Activated T-helper 1 cell treated with anti-CD3 and anti-CD28 coated beads, Interleukin-2, amount 50 U/mL, for 16 hours (primary cell): ENCODE measurements at places on chromosomes 2 and 18.

DNA sequence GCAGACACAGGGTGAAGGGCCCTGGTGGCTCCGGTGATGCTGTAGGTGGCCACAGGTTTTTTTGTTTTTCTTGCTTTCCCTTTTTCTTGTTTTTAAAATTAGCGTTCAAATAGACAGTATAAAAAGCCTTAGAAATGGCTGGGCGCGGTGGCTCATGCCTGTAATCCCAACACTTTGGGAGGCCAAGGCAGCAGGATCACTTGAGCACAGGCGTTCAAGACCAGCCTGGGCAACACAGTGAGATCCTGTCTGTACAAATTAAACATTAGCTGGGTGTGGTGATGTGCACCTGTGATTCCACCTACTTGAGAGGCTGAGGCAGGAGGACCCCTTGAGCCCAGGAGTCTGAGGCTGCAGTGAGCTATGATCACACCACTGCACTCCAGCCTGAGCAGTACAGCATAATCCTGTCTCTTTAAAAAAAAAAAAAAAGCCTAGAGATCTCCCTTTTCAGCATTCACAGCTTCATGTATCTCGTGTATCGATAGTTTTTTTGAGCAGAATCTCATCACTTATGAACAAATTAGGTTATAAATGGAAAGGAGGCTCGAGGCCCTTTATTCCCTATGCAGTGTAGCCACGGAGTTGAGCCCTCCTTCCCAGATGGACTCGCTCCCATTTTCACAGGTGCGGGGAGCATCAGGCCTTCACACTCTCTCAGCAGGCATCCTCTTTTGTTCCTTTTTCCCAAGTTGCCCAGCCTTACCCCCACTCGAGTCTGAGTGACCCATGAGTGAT is 50.8 kb downstream of the EMILIN2 start:
- no peak for DNase-seq

DNA sequence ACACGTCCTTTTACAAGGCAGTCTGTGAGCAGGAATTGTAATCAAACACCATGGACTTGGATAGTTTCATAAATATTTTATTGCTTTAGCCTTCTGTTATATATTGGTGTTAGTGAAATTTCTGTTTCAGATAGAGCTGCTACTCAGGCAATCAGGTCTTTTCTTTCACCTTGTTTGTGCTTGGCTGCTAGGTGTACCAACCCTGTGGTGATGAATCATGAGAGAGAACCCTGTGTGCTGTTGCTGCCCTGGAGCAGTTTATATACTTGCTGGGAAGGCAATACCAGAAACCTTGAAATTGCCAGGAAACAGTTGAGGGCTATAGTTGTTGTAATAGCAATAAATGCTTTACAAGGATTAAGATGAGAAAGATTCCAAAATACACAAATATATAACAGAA is 84.5 kb downstream of the FSHR start:
- no peak for DNase-seq

DNA sequence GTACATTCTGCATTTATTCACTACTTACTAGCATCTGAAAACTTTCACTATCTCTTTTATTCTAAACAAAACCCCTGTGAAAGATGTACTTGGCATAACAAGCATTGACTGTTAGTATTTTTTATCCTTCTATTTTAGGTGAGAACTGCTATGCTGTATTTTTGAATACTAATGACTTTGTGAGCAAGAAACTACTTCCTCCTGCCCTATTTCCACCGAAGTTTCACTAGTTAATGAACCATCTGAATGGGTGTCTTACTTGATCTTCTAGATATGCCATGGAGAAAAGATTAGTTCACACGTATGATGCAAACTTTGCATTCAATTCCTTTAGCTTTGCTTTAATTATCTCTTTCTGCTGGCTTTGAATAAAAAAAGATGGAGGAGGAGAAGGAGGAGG is 68.1 kb downstream of the EPHA4 start:
- DNase-seq, result no peak

DNA sequence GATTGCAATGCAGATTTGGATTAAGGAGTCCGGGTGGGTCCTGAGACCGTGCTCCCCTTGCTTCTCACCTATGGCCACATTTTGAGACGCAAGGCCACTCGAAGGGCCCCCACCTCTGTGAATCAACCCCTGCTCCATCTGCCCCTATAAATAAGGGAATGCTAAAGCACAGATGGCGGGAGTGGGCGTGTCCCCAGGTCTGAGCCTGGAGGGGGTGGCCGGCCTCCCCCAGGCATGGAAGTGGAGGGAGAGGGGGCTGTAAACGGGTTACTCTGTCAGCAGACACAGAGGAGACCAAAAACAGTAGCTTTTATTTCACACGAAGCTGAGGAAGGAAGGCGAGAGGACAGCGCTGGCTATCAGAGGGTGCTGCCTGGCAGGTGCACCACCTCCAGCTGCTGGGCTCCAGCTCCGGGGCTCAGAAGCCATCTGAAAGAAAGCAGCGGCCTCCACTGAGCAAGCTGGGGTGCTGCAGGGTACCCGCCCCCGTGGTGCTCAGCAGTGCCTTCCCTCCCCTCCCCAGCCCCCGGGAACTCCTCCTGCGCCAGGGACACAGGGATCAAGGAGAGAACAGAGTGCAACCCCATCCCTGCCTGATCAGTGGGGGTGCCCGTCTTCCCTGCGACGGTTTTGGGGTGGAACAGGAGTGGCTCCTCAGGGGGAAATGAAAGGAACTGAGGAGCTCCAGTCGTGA is 56.7 kb upstream of the RAB6C start:
- no peak for DNase-seq

GRCh38 chr18:4631239-4631638 is 176.1 kb upstream of the DLGAP1 start:
- DNase-seq, result no peak

DNA sequence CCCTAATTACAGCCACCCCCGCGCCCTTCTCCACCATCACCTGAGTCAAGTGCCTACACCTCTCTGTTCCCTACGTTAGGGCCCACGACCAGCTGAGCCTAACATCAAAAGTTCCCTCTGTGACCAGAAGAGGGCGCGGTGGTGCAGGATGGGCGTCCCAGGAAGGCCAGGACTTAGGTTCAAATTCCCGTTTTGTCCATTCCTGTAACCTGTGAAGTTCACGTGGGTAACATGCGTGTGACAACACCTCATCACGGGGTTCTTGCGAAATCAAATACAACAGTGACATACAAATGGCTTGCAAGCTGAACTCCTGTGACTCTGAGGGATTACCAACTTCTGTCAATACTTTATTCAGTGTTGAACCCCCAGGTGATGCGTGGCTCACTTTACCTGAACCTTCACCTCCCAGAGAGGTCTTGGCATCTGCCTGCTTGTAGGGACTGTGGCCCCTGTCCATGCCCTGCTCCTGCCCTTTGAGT is 207.9 kb downstream of the ARL4C start:
- peak; percentile 59 for DNase-seq

GRCh38 chr18:36849288-36850006 is 20.5 kb downstream of the KIAA1328 start:
- DNase-seq, result no peak

DNA sequence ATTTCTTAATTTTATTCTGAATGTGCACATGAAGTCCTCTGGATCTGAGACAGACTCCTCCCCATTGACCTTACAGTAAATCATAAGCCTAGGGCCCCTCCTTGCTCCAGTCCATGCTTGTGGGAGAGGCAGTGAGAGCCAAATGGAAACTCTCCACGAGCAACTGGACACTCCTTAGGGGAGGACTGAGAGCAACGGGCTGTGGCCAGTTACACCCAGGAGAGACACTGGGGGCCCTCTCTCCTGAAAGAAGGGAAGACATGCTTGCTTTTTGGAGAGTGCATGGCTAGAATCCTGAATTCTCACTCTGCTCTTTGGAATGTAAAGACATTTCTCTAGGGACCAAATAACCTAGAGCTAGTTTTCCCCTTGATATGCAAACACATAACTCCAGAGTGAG is 49.0 kb upstream of the BIN1 start:
- no peak for DNase-seq

- DNase-seq, result no peak
Observed at GRCh38 chr2:57160976-57161375, 885.6 kb upstream of the VRK2 start.

DNA sequence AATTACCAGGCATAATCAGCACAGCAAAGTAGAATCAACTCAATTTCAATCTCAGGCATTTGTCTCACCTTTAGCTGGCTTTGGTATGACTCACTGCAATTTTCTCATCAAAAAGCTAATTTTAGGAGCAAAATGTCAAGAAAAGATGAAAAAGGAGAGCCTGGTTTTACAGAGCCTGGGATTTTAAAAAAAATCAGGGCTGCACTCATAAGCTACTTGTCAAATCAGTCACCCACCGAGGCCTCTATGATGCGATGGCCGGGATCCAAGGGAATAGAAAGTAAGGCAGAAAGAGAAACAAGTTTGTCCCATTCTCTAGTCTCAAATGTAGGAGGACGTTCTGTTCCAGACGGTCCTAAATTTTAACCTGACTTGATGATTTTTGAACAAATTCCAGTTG is 170.9 kb downstream of the SOCS6 start:
- DNase-seq, result no peak

DNA sequence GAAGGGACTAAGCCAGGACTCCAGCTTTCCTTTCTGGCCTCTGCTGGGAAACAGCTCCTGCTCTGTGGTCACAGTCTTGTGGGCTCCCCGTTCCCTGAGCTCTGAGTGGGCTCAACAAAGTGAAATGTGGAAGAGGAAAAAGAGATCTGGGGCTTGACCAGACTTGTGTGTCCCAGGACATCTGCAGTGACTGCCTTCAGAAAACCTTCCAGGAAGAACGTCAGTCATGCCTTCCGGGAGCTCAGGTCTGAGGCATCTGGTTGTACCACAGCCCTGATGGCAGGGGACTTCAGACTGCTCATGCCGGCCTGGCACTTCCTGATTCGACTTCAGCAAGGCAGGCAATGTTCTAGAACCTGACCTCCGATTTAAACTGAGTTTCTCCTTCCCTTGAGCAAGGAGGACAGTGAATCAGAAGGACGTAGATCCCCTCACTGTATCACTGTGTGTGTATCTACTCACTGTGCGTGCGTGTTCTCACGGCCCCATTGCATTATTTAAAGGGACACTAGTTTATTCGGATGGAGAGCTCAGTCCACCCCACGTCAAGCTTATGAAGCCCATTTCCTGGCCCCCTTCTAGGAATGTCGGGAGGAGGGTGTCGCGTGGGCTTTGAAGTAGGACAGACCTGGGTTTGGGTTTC is 548 bp upstream of the FBLN7 start:
- no peak for DNase-seq

GRCh38 chr2:216497382-216498069 is 1.1 kb upstream of the RPL37A start:
- DNase-seq, result no peak

DNA sequence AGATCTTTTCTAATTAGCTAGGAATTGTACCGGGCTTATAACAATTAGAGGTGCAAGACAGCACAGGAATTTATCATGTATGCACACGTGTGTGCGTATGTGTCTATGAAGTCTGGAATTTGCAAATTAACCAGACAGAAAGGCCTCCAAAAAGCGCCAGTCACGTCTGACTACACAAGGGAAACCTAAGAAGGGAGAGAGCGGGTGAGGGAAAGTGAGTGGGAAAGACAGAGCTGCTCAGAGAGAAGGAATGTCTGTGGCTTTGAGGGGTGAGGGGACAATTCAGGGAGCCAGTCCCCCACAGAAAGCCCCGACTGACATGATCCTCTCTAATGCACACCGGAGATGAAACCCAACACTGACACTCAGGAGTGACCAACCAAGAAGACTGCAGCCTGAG is 197.7 kb upstream of the SH3BP4 start:
- DNase-seq, result no peak

DNA sequence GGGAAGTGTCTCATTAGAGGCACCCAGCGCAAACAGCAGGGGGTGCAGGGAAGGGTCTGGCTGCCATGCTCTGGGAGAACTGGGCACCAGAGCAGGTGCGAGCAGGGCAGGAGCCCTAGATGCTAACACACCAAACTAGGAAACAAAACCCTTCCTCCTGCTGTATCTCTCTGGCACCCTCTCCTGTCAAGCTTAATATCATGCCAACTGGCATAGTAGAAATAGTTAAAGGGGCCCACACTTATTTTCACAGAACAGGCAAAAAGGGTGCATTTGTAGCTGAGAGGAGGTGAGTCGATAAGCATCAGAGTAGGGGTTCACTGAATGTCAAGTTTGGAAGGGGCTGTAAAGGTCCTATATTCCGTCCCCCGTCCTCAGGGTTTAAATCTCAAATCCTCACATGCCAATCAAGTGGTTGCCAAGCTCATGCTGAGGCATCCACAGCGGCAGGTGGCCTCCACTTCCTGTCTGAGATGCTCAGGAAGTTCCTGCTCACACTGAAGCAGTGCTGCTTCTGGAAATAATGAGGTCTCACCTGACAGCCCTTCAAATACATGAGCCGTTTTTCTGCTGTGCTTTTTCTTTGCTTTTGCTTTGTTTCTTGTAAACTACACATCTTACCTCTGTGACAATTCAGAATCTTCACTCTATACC is 14.9 kb upstream of the ACKR3 start:
- DNase-seq, result no peak

- DNase-seq, result no peak
Observed at GRCh38 chr2:173957517-173957916, 7.7 kb downstream of the SP3 start.

DNA sequence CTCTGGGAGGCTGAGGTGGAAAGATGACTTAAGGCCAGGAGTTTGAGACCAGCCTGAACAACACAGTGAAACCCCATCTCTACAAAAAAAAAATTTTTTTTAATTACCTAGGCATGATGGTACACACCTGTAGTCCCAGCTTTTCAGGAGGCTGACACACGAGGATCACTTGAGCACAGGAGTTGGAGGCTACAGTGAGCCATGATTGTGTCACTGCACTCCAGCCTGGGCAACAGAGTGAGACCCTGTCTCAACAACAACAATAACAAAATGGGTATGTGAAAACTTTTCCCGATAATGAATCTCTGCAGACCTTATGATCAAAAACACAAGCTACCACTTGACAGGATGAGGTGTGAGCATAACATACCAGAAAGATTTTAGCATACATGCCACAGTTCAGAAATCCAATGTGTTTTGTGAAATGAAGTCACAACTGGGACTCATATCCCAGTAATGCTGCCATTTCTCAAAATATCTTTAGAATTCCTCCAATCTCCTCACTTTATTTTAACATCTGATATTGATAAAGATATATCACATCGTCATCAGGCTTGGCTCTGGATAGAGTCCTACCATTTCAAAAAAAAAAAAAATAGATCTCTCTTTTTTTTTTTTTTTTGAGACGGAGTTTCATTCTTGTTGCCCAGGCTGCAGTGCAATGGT is 74.0 kb upstream of the PELI1 start:
- no peak for DNase-seq

- DNase-seq, result no peak
Observed at GRCh38 chr2:228648541-228648940, 467.1 kb upstream of the SPHKAP start.

- DNase-seq, result no peak
Observed at GRCh38 chr2:29698216-29698615, 223.2 kb downstream of the ALK start.

DNA sequence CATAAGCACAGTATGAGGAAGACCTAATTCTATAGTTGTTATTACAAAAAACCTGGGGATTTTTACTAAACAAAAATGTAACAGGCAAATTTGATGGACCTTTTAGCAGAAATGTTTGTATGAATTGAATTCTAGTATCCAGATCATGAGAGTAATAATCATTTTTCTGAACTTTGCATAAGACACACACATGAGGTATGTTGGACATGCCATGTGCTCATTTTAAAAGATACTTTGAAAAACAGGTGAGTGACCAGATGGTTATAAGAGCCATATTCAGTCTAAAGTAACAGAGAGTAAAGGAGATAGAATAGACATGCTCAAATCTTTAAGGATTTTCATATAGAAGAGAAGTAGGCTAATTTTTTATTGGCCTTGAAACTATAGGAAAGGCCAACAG is 663.6 kb downstream of the NRXN1 start:
- no peak for DNase-seq

- DNase-seq, result no peak
Observed at GRCh38 chr2:105102963-105103421, 65.1 kb downstream of the MRPS9 start.

- DNase-seq, result no peak
Observed at GRCh38 chr2:204799791-204800190, 254.5 kb downstream of the PARD3B start.
